ENCODE measurements at places on chromosomes 3 and 15.
A peak's percentile ranks its signal among the peaks of the same experiment; 100 is the strongest.

- DNase-seq, result no peak
Measured at GRCh38 chr3:181631901-181632300, 79.8 kb upstream of the SOX2 start.

GRCh38 chr3:143657391-143657790 lies 190.9 kb downstream of the SLC9A9 start:
- DNase-seq, result no peak

- DNase-seq, result peak; percentile 10
Measured at GRCh38 chr3:59809710-59810444, 760.1 kb upstream of the CFAP20DC start.

GRCh38 chr15:51121118-51121517 lies 26.4 kb upstream of the TNFAIP8L3 start:
- no peak for DNase-seq

- DNase-seq, result no peak
Measured at GRCh38 chr15:40309344-40309862, 1.7 kb upstream of the PLCB2 start.

- DNase-seq, result no peak
Measured at GRCh38 chr3:185172086-185173049, 19.5 kb upstream of the C3orf70 start.

- DNase-seq, result no peak
Measured at GRCh38 chr3:137079571-137079970, 121.8 kb downstream of the IL20RB start.

DNA sequence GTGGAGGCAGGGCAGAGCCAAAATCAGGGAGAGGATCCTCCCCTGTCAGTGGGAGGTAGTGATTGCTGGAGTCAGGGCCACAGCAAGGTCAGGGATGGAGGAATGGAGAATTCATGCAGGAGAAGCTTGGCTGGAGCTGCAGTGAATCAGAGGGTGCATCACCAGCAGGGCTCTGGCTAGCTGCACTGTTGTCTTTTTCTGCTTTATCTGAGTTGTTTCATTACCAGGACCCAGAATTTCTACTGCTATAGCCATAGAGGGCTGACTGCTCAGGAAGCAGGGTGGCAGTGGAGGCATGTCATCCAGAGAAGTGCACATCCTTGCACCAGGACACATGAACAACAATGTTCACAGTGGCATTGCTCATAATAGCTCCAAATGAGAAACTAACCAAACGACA lies 113.5 kb upstream of the GALNT15 start:
- DNase-seq, result no peak

Data from GM10248 (cell line).